ENCODE measurements at places on chromosomes 7 and 10. TPM values are rescaled to one million over a fixed set of nuclear protein-coding genes. Genes with fewer than 3 reads are reported as not detected.
A peak's percentile ranks its signal among the peaks of the same experiment; 100 is the strongest.

ABCC2 gene
- total RNA-seq: 0.96 TPM

DRGX gene
- not detected for total RNA-seq

NPVF gene
- not detected for total RNA-seq

UBTD1 gene
- 33.0 TPM for total RNA-seq

TACR2 gene
- total RNA-seq: not detected

DNA sequence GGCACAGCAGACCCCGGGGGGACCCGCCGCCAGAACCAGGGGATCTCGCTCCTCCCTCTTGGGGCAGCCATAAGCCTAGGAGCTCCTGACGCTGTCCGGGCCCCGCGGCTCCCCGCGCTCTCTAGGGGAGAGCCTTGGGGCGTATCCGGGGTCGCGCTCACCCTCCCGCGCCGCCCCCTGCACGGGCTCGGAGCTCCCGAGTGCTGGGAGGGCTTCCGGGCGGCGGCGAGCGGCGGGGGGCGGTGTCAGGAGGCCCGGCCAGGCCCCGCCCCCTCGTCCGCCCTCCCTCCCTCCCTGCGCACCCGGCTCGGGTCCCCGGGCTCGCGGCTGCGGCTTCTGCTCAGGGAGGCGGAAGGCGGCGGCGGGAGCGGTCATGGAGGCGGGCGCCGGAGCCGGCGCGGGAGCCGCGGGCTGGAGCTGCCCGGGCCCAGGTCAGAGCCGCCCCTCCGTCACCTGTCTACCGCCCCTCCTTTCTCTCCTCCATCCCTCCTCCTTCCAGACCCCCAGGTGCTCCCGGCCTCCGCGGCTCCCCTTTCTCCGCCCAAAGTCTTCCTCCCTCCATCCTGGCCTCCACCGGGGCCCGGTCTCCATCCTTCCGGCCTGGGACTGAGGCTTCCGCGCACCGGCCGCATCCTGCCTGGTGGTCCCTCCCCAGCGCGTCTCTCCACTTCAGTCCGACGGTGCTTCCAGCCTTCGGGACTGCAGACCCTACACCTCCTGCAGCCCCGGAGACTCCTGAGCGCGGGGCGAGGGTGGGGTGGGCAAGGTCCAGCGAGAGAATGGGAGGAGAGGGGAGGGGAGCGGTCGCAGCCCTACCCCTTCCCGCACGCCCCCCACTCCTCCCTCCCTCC, at the start of gene CCDC136:
Gene CCDC136, plus strand, starts transcription at position 848 of the 851 bp plus-strand sequence. CDS start 444 bp downstream, outside the sequence.
- H3K4me1 ChIP-seq: peaks cover 7% of the 10 kb centered on the region
- H3K36me3 ChIP-seq: no peaks in the 10 kb centered on the region
- DNase-seq: peak; percentile 86
- peak within 1 kb of the TSS; percentile 78 for H3K27ac ChIP-seq
- peak within 1 kb of the TSS; percentile 74 for H3K4me3 ChIP-seq

- no peaks in the 10 kb centered on the region for H3K36me3 ChIP-seq
- H3K4me1 ChIP-seq: no peaks in the 10 kb centered on the region
- H3K27ac ChIP-seq: no peak overlapping the region
Measured at GRCh38 chr10:94997741-94998174, 59.3 kb downstream of the CYP2C9 start.

DNA sequence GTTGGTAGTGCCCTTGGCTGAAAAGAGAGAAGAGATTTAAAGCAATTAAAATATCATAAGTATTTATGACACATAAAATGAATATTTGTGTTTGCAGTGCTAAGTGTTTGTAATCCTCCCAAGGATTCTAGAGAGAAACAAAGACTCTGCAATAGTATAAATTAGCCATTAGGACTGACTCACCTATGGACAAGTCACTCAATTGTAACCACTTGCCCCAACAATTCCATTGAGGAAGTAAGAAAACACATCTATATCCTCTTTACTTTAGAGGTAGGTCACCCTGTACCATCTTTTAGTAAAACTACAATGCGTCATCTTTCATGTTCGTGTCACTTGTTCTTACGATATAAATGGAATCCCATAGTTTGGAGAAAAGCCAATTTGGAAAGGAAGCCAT, 85.7 kb upstream of the INHBA start:
- H3K27me3 ChIP-seq: no peaks in the 10 kb centered on the region
- H3K4me1 ChIP-seq: peaks cover 14% of the 10 kb centered on the region
- no peak overlapping the region for H3K27ac ChIP-seq
- no peak for DNase-seq
- H3K4me3 ChIP-seq: no peak overlapping the region

- no peak for DNase-seq
- H3K27me3 ChIP-seq: no peaks in the 10 kb centered on the region
- no peaks in the 10 kb centered on the region for H3K36me3 ChIP-seq
- no peaks in the 10 kb centered on the region for H3K4me1 ChIP-seq
- no peak overlapping the region for H3K27ac ChIP-seq
Measured at GRCh38 chr10:111579473-111579872, 502.6 kb downstream of the ADRA2A start.

- no peaks in the 10 kb centered on the region for H3K27me3 ChIP-seq
- H3K4me3 ChIP-seq: no peak overlapping the region
- peaks cover 87% of the 10 kb centered on the region for H3K36me3 ChIP-seq
- peak overlapping the region; percentile 73 for H3K27ac ChIP-seq
- DNase-seq: no peak
Measured at GRCh38 chr10:110296966-110297365, 7.8 kb downstream of the SMNDC1 start.

GRCh38 chr10:132154440-132154839, 32.3 kb upstream of the DPYSL4 start:
- no peak overlapping the region for H3K27ac ChIP-seq
- no peaks in the 10 kb centered on the region for H3K27me3 ChIP-seq
- DNase-seq: no peak

DNA sequence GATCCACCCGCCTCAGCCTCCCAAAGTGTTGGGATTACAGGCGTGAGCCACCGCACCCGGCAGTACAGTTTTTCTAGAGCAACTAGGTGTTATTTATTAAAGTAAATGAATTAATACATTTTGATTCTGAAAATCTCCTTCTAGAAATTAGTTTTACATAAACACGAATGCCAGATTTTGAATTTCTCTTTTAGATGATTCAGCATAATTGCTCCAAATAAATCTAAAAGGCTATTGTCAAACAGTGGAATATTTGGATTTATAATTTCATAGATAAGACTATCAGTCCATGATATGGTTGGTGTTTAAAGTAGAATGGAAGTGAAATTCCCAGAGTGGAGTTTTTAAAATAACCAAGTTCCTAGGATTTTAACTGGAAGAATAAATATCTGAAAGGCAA, 1.5 kb upstream of the PHF14 start:
- no peak for DNase-seq
- no peak overlapping the region for H3K27ac ChIP-seq
- no peaks in the 10 kb centered on the region for H3K4me1 ChIP-seq
- no peaks in the 10 kb centered on the region for H3K36me3 ChIP-seq

DNA sequence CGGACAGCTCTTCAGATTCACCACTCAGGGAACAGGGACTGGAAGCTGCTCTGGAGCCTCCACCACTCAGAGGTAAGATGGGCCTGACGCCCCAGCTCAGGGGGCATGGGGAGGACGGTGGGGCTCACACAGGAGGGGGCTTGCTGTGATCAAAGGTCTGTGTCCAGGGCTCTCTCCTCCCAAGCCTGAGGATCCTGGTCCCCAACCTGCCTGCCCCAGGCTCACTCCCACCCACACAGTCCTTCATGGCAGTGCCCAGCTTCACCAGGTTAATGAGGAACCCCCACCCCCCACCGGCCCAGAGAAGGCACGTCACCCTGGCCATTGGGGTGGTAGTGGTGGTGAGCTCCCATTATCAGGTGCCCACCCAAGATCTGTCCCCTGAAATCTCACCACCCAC, 926.7 kb upstream of the ZNF722 start:
- no peak overlapping the region for H3K27ac ChIP-seq
- no peaks in the 10 kb centered on the region for H3K36me3 ChIP-seq
- H3K4me3 ChIP-seq: no peak overlapping the region
- no peak for DNase-seq
- no peaks in the 10 kb centered on the region for H3K4me1 ChIP-seq
- H3K27me3 ChIP-seq: no peaks in the 10 kb centered on the region

GRCh38 chr7:66313886-66314568, 108.9 kb downstream of the TPST1 start:
- H3K36me3 ChIP-seq: no peaks in the 10 kb centered on the region
- no peak for DNase-seq
- H3K4me3 ChIP-seq: no peak overlapping the region
- H3K27ac ChIP-seq: no peak overlapping the region

GRCh38 chr7:2566890-2567678, 8.3 kb downstream of the IQCE start:
- no peaks in the 10 kb centered on the region for H3K4me1 ChIP-seq
- no peak overlapping the region for H3K4me3 ChIP-seq
- no peak for DNase-seq
- peaks cover 1% of the 10 kb centered on the region for H3K36me3 ChIP-seq
- H3K27ac ChIP-seq: no peak overlapping the region

DNA sequence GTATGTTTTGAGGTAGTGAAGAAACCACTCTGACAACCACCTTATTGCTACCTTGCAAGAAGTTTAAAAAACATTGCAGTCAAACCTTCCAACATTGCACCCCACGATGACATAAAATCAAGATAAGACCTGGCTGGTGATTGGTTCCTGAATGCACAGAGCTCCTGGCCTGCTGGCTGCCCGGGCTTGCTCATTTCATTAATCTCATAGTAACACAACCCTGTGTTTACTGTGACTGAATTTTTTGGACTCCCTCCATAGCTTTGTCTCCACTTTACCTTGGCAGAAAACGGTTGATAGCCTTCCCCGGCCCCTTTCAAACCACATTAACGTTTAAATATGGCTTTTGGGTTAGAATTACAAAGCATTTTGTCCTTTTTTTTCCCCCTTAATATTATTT, 27.5 kb downstream of the VWA2 start:
- H3K4me1 ChIP-seq: no peaks in the 10 kb centered on the region
- no peak overlapping the region for H3K4me3 ChIP-seq

GRCh38 chr10:123140164-123140982, 4.6 kb downstream of the HMX3 start:
- H3K36me3 ChIP-seq: no peaks in the 10 kb centered on the region
- H3K27me3 ChIP-seq: peaks cover 65% of the 10 kb centered on the region
- no peak overlapping the region for H3K27ac ChIP-seq
- H3K4me3 ChIP-seq: no peak overlapping the region
- H3K4me1 ChIP-seq: peaks cover 23% of the 10 kb centered on the region
- no peak for DNase-seq

DNA sequence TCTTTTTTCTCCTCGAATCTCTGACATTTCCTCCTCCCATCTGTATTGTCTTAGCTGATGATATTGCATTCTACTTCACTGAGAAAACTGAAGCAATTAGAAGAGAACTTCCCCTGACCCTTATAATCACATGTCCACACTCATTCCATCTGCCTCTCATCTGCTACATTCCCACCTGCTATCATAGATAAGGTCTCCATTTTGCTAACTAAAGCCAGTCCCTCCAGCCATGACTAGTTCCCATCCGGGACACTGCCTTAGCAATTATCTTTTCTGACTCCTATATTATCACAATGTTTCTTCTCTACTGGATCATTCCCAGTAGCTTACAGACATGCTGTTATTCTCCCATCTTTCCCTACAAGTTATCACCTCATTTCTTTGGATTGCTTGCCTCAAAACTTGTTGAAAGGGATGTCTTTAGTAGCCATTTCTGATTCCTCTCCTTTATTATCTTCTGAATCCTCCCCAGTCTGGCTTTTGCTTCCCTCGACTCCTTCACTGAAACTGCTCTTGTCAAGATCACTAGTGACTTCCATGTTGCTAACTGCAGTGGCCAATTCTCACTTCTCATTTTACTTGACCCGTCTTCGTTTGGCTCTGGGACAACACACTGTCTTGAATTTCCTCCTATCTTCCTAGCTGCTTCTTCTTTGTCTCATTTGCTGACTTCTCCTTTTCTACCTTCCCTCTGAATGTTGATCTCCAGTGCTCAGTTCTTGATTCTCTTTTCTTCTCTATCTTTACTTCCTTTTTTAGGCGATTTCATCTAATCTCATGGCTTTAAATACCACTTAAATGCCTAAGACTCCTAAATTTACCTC, 35.9 kb downstream of the FZD1 start:
- H3K36me3 ChIP-seq: no peaks in the 10 kb centered on the region
- no peaks in the 10 kb centered on the region for H3K27me3 ChIP-seq
- no peak overlapping the region for H3K4me3 ChIP-seq
- no peak overlapping the region for H3K27ac ChIP-seq

Measured in ascending aorta (tissue), 2 donors.